ENCODE measurements at places on chromosomes 5 and 9.

- H3K36me3 ChIP-seq, result peaks cover under 1% of the 10 kb centered on the region
- H3K4me1 ChIP-seq, result peaks cover 21% of the 10 kb centered on the region
- peak; percentile 19 for DNase-seq
- no peak overlapping the region for H3K27ac ChIP-seq
Measured at GRCh38 chr5:2465383-2465782, 286.1 kb downstream of the IRX2 start.

DNA sequence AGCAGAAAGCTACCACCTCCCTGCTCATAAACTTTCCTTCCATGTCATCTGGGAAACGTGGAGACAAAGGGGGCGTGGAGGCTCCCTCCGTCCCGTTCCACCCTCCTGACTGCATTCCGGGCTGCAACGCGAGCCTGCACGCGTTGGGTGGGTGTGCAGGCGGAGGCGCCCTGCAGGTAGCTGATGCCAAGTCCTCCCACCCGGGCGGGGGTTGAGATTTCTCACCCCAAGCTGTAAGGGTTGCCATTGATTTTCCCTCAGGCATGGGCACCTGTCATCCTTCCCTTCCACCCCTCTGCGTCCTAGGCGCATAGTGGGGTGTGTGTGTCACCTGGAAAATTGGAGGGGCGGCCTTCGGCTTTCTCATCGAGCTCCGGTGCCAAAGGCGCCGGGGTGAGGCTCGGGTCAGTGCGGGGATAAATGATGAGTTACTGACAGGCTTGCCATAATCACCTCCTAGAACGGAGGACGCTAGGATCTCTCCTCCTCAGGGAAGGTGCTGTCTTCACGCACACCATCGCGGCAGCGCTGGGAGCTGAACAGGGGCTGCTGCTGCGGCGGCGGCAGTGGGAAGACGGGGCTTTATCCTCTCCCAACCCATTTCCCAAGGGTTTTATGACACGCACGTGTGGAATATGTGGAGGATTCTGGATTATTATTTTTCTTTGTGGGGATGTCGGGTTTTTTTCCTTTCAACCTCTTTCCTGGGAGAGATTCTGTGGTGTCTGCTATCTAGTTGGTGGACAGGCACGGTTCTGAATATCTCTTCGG lies 973 bp downstream of the PLPPR1 start:
- H3K27me3 ChIP-seq, result peaks cover 72% of the 10 kb centered on the region
- H3K27ac ChIP-seq, result no peak overlapping the region
- H3K4me3 ChIP-seq, result peak overlapping the region; percentile 88
- DNase-seq, result peak; percentile 28

DNA sequence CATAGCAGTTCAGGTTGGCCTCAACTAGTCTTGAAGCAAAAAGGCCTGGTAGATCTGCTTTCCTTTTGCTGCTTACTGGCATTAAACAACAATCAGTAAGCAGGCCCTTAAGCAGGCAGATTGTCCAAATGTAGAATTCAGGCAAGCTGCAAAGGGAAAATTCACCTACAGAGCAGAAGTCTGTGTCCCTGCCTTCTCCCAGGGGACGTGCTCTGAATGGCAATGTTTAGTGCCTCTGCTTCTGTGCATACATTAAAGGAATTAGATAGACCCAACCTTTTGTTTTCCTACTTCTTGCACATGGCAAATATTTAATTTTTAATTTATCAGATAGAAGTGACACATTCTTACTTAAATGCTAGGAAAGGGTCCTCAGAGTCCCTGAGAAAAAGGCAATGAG lies 328.8 kb upstream of the PIK3R1 start:
- no peak overlapping the region for H3K4me3 ChIP-seq
- H3K27me3 ChIP-seq, result peaks cover 4% of the 10 kb centered on the region
- no peak for DNase-seq
- peaks cover 11% of the 10 kb centered on the region for H3K36me3 ChIP-seq
- no peak overlapping the region for H3K27ac ChIP-seq

GRCh38 chr5:160797020-160797419 lies 55.0 kb downstream of the ATP10B start:
- no peaks in the 10 kb centered on the region for H3K27me3 ChIP-seq
- no peaks in the 10 kb centered on the region for H3K36me3 ChIP-seq
- DNase-seq, result no peak
- no peak overlapping the region for H3K4me3 ChIP-seq
- H3K27ac ChIP-seq, result no peak overlapping the region

- no peaks in the 10 kb centered on the region for H3K36me3 ChIP-seq
- H3K4me3 ChIP-seq, result no peak overlapping the region
- peaks cover 7% of the 10 kb centered on the region for H3K4me1 ChIP-seq
- no peak for DNase-seq
- no peak overlapping the region for H3K27ac ChIP-seq
Measured at GRCh38 chr9:14056316-14056861, 257.6 kb downstream of the NFIB start.

Data from WTC11 (cell line).